ENCODE measurements at places on chromosomes 7 and 10.

GRCh38 chr7:138898255-138898654, 82.9 kb downstream of the KIAA1549 start:
- no peak for DNase-seq

DNA sequence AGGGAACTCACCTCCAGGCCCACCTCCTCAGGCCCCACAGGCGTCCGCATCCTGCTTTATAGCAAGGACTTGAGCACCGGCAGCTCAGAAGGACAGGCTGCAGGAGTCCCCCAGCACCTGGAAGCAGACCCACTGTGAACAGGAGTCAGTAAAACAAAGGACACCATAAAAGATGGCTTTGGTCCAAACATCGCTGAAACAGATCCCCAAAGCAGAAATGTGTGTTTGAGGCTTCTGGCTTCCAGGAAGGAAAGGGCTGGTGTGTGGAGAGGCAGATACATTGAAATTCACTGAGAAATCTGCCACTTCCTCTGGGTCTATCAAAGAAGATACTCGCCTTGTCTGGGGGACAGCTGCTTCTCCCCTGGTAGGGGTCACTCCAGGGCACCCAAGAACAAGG, 286.2 kb downstream of the PLXNA4 start:
- DNase-seq: no peak

DNA sequence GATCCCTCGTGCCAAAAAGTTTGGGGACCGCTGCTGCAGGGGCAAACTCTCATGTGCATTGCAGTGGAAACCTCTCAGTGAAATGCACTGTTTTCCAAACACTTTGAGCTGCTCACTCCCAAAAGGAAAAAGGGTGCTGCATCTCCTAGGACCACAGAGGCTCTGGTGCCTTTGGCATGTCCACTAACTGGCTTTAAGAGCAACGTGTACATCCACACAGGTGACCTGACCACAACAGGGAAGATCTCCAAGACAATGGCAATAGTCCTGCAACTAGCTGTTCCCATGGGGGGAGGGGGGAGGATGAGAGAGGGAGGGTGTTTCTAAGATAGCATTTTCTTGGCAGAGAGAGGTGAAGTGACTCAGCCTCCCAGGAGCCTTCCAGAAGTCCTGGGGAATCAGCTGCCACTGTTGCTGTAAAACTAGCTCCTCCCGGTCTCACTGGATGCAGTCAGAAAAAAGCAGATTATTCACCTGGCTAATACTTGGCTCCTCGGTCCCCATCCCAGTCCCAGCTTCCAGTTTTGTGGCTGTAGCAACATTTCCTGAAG, 181.7 kb downstream of the HECW1 start:
- DNase-seq: no peak

DNA sequence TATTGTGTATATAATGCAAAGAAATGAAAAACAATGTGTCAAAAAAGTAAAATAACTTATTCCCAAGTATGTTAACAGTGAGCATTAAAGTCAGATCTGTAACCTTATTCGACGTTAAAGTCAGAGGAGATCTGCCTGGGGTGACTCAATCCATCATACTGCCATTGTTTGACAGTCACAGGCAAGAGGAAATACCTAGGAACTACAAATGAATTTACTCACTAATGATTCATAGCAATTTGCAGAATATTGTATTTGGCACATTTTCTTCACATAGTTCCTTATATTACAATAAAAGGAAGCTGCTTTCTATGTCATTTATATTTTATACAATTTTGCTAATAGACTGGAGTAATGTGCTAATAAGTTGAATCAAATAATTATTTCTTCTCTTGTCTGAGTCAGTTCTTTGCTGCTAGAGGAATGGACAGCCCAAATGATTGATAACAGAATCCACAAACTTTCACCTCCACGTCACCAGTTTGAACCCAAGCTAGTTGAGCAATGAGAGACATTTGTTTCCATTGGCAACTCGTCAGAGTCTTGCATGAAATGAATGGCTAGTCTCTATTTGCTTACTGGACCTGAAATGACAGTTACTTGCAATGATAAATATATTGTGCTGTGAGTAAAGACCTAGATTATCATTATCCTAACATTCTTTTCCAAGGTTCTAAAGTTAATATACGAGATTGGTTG, 48.5 kb upstream of the TMEM106B start:
- DNase-seq: no peak

GRCh38 chr7:117110480-117111315, 157.4 kb downstream of the ST7 start:
- peak; percentile 20 for DNase-seq

- no peak for DNase-seq
These were observed 61.2 kb downstream of the INHBA start for GRCh38 chr7:41641665-41642014.

- DNase-seq: no peak
These were observed 163.9 kb downstream of the JCAD start for GRCh38 chr10:29895456-29895855.

GRCh38 chr10:3111621-3112163, 44.3 kb downstream of the PFKP start:
- DNase-seq: no peak

DNA sequence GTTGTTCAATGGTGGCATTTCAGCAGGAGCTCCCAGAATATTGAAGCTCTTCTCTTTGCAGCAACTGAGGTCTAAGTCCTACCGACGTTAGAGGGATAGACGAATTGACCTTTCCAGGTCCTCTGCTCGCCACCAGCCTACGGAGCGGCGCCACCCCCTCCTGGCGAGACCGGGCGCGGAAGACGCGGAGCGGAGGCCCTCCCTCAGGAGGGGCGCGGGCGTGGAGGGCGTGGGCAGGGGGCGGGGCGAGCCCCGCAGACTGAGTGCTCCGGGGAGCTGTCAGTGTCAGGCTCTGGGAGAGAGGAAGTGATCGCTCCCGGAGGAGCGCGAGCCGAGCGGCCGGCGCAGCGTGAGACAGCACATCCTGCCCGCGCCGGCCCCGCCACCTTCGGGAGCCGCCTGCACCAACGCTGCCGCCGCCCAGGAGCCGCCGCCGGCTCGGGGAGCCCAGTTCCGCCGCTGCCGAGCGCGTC, at the start of gene DYNC1I1:
Gene DYNC1I1, plus strand, starts transcription at position 257 of the 473 bp plus-strand sequence. CDS start 32,176 bp downstream, outside the sequence.
- DNase-seq: peak; percentile 48

- DNase-seq: no peak
These were observed 1.8 kb downstream of the DDIT4 start for GRCh38 chr10:72275351-72276012.

DNA sequence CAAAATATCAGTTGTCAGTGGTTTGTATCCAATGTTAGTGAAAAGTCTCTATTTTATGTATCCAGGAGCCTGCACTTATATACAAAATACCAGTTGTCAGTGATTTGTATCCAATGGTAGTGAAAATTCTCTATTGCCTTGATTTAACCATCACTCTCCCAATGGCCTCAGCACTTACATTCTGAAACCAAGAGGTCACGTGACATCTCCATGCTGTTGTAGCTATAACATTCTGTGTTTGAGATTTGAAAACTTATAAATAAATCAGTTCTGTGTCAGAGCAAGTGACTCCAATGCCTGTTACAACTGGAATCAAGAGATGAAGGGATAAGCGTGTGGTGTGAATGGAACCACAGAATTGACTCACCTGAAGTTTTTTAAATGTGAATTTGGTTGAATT, 30.6 kb upstream of the GATA3 start:
- no peak for DNase-seq

GRCh38 chr7:102313997-102314780, 27.5 kb downstream of the SH2B2 start:
- DNase-seq: no peak

- DNase-seq: no peak
These were observed at the start of gene RAPGEF5 for GRCh38 chr7:22356701-22357310. Gene RAPGEF5 (minus strand): TSS chr7:22357154. CDS start chr7:22357060, 94 bp downstream.

GRCh38 chr10:104487794-104488438, 134.3 kb downstream of the CFAP58 start:
- no peak for DNase-seq

- no peak for DNase-seq
These were observed 368.1 kb downstream of the CXCL12 start for GRCh38 chr10:44016589-44017482.

DNA sequence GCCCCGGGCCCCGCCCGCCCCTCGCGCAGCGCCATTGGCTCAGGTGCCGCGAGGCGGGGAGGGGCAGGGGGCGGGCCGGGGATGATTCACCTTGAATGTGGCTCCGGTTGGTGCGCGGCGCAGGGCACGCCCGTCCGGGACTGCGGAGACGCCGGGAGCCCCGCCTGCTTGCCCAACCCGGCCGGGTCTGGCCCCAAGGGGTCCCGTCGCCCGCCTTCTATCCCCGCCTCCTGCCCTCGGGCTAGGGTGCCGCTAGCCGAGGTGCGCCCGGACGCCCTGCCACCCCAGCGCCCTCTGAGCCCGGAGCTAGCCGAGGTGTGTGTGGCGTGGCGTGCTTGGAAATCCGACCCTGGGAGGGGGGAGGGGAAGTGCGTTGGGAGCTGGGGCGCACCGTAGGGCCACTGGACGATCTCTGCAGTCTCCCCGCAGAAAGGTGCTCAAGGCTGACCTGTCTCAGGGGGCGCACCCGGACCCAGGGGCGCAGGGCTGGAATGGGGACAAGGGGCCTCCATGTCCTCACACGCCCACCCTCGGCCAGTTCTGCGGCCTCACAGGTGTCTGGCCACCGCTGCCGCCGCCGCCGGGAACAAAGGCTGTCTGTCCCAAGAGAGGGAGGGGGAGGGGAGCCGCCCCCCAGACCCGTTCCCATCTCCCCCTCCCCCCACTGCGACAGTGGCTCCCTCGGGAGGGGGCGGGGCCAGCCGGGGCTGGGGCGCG, 168.9 kb downstream of the NRF1 start:
- peak; percentile 73 for DNase-seq

DNA sequence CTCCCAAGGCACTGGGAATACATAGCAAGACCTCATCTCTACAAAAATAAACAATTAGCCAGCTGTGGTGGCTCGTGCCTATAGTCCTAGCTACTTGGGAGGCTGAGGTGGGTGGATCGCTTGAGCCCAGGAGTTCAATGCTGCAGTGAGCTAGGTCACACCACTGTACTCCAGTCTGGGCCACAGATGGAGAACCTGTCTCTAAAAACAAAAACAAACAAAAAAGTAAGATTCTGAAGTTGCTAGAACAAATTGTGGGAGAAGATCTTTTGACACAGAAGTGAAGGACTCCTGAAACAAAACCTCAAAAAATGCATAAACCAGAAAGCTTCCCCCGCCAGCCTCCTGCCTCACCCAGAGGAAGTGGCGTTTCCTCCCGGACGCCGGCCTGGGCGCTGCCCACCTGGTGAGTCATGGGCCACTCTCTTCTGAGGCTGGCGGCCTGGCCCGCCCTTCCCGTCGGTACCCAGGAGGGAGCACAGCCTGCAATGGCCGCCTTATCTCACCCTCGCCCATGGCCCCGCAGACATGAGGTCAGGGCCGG, 25.4 kb upstream of the ELN start:
- DNase-seq: no peak

DNA sequence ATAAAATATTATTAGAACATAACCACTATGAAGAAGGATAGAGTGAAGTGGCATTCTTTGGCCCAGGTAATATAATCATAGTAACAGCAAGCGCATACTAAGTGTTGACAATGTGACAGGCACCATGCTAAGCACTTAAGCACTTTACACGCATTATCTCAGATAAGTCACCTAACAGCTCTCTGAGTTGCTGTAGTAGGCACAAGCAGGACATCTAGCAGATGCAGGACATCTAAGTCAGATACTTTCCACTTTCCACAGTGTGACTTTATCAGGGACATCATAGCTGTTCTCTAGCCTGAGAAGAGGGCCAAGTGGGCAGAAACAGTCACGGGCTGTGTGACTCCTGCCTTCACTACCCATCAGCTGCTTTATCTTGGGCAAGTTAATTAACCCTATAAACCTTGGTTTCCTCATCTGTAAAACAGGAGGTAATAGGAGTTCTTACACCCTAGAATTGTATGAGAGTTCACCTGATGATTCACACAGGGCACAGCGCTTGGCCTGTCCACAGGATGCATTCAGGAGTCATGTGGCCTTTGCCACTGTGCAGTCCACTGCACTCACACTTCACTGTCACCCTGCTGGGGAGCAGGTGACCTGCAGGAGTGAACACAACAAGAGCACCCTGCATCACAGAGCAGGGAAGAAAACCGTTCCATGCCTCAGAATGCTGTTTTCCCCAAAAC, 12.5 kb downstream of the LIPA start:
- DNase-seq: no peak

DNA sequence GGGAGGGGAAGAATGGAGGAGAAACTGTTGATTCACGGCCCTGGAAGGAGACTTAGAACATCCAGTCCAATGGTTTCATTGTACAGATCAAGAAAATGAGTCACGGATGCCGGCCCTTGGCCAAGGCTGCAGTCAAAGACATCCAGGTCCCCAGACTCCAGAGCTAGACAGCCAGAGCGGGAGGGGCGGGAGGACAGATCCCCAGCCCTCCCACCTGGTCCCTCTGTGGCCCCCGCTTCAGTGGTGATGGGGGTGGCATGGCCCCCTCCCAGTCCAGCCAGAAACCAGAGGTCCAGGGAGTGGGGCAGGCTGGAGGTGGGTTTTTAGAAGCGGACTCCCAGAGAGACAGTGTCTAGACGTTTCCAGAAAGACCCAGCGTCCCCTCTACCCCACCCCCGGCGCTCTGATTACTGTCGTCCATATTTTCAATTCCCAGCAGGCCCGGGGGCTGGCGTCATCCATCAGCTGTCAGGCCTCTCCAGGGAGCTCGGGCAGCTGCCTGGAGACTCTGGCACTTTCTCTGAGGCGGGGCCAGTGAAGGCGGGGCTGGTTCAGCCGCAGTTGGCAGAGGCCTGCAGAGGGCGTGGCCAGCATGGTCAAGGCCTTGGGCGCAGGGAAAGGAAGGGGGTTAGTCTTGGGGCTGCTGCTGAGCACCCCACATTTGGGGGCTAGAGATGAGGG, 8.0 kb upstream of the HSPB1 start:
- DNase-seq: peak; percentile 87

DNA sequence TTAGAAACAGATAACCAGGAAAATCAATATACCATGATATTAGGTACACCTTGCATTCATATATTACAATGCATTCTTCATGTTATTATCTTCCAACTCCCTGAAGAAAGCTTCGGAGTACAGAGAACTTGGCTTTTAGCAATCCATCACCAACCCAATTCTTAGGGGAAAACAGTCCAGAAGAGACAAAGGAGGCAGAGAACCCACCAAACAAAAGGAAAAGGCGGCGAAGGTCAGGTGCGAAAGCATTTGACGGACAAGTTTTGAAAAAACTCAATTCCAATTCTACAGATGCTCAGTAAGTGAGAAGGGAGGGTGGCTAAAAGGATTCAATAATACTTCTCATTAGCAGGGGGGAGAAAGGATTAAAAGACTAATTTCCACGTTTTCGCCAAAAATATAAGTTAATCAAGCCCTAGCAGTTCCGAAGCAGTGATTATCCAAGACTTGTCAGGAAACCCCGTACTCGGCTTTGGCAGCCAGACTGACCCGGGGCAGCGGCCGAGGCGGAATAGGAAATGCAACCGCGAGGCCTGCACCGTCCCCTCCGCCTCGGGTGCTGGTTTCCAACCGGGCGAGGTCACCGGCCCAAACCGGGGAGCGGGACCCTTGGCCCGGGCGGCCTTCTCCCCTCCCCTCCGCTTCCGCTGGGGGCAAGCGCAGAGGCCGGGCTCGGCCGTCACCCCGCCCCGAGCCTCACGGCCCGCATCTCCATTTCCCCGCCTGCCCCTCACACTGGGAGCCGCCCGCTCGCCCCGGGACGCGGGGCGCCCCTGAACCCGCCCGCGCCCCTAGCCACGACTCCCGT, 747 bp downstream of the GDI2 start:
- no peak for DNase-seq

GRCh38 chr10:69789164-69789576, 12.5 kb upstream of the COL13A1 start:
- DNase-seq: no peak

- no peak for DNase-seq
These were observed 744.2 kb downstream of the LRMDA start for GRCh38 chr10:76175533-76176165.

- DNase-seq: no peak
These were observed 14.0 kb downstream of the AKR1B1 start for GRCh38 chr7:134444961-134445315.

- no peak for DNase-seq
These were observed 88.1 kb downstream of the XPNPEP1 start for GRCh38 chr10:109835257-109835656.
